ENCODE measurements at places on chromosomes 11 and 22. TPM values are rescaled to one million over a fixed set of nuclear protein-coding genes. Genes with fewer than 3 reads are reported as not detected.

DNA sequence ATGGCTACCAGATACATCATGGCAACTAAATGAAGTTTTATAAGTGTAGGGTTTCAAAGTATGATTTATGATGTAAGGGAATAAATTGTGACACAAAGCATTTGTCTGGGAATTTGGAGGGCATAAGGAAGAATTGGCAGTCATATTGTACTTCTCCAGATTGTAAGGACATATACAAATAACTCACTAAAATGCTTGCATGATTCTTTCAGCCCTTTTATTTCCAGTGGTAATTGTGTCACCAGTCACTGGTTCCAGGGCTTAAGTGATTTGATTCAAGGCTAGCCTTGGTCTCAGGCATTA, 299.4 kb upstream of the ANO5 start:
- H3K27ac ChIP-seq, result no peak overlapping the region
- no peak overlapping the region for H3K4me3 ChIP-seq
- H3K36me3 ChIP-seq, result no peaks in the 10 kb centered on the region
- DNase-seq, result no peak
- H3K4me1 ChIP-seq, result no peaks in the 10 kb centered on the region

- DNase-seq, result no peak
- no peak overlapping the region for H3K27ac ChIP-seq
These were observed 4.9 kb upstream of the TMEM132A start for GRCh38 chr11:60919320-60919719.

DNA sequence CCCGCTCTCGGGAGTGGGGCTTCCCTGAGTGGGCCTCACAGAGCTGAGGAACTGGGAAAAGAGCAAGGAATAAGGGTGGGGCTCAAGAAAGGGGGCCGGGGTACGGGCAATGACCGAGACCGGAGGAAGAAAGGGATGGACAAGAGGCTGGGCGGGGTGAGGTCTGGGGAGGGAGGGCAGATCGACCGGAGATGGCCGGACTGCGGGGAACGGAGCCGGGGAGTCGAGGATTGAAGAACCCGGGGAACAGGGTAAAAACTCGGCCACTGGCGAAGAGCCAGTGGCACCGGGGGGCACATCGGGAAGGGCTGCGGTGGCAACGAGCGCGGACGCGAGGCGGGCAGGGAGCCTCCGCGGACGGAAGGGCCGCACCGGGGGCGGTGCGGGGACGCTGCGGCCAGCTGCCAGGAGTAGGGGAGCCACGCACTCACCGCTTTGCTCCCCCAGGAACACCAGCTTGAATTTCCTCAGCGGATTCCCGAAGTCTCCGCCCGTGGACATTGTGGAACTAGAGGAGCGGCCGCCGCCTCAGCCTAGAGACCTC, 667 bp downstream of the RAB6A start:
- H3K4me1 ChIP-seq, result peaks cover 23% of the 10 kb centered on the region
- peaks cover 7% of the 10 kb centered on the region for H3K36me3 ChIP-seq
- peak overlapping the region; percentile 82 for H3K27ac ChIP-seq
- H3K4me3 ChIP-seq, result peak overlapping the region; percentile 87
- no peaks in the 10 kb centered on the region for H3K27me3 ChIP-seq

- DNase-seq, result peak; percentile 21
- no peak overlapping the region for H3K27ac ChIP-seq
- H3K36me3 ChIP-seq, result no peaks in the 10 kb centered on the region
- no peak overlapping the region for H3K4me3 ChIP-seq
These were observed 9.9 kb downstream of the OVCH2 start for GRCh38 chr11:7696424-7696823.

DNA sequence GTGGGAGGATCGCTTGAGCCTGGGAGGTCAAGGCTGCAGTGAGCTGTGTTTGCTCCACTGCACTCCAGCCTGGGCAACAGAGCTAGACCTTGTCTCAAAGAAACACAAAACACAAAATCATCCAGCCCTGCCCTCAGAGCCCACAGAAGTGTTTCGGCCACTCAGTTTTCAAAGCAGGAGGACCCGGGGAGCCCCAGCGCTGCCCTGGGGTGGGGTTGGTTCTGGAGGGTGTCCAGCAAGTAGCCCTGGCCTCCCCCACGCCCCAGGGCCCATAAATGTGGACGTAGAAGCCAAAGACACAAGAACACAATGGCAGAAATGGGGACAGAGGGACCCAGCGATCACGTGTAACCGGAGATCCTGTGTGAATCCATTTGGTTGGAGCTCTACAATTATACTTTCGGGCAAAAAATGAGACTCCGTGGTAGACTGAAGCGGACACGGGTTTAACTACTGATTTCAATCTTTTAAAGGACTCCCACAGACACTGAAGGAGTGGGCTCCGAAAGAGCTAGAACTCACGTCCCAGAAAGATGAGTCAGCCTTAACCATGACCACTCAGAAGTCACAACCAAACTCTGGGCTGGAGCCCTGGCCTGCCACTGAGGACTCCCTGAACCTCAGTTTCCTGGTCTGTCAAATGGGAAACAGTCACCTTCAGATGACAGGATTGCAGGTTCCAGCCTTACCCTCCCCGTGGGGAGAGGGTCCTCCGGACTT, 9.0 kb upstream of the CYTH4 start:
- DNase-seq, result peak; percentile 51
- no peaks in the 10 kb centered on the region for H3K27me3 ChIP-seq
- peak overlapping the region; percentile 47 for H3K27ac ChIP-seq
- H3K36me3 ChIP-seq, result no peaks in the 10 kb centered on the region

DNA sequence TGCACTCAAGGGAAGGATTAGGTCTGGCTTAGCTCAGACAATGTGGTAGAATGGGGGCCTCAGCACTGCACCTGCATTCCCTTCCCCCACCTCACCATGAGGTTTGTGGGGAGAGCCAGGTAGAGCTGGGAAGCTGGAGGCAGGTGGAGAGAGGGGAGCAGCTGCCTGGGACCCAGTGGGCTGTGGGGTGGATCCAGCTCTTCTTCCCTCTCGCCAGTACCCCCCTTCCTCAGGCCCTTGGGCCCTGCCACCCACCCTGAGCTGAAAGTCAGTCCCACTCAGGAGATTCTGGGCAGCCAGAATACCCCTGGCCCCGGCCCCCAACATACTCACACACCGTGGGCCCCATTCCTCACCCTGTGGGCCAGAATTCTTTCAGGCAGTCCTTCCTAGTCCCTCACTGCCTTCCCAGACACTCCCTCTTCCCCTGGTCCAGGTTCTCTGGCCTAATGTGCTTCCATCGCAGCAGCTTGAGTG, 3.1 kb upstream of the POLD4 start:
- H3K4me1 ChIP-seq, result peaks cover 30% of the 10 kb centered on the region
- no peak overlapping the region for H3K4me3 ChIP-seq
- peak overlapping the region; percentile 56 for H3K27ac ChIP-seq
- DNase-seq, result no peak
- peaks cover 3% of the 10 kb centered on the region for H3K27me3 ChIP-seq

DNA sequence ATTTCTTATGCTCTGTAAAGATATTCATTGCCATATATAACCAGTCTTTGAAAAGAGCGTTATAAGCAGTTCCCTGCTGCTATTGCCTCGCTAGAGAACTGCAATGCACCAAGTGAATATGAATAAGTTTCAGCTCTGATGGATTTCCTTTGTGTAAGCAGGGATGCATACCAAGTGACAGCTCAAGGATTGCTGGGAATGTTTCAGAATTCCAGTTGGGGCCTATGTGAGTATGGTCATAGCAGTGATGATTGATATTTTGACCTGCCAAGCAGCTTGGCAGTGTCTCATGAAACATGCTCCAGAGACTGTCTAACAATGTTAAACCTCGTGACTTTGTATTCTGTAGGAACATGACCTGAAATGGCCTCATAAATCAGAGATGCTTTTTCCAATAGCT, 312.6 kb downstream of the C11orf87 start:
- DNase-seq, result no peak
- no peak overlapping the region for H3K27ac ChIP-seq
- H3K27me3 ChIP-seq, result peaks cover 1% of the 10 kb centered on the region
- H3K4me1 ChIP-seq, result no peaks in the 10 kb centered on the region
- no peaks in the 10 kb centered on the region for H3K36me3 ChIP-seq

DNA sequence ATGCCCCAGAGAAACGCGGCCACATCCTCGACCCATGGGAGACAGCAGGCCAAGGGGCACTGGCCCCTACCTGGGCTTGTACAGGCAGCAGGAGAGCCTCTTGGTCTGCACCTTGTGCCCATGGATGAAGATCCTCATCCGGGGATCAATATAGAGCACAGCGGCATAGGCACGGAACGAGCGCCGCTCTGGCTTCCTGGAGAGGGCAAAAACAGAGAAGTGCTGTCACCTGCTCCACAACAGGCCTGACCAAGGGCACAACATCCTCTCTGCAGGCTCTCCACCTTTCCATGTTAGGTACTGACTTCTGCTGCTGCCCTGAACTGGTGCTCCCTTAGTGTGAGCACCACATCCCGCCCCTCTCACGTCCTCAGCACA, 27.2 kb downstream of the MORC2 start:
- peak overlapping the region; percentile 81 for H3K27ac ChIP-seq
- peaks cover 75% of the 10 kb centered on the region for H3K36me3 ChIP-seq

GRCh38 chr11:72411623-72412419, 22.5 kb downstream of the CLPB start:
- H3K4me3 ChIP-seq, result no peak overlapping the region
- peaks cover 18% of the 10 kb centered on the region for H3K4me1 ChIP-seq
- H3K27me3 ChIP-seq, result no peaks in the 10 kb centered on the region
- H3K27ac ChIP-seq, result peak overlapping the region; percentile 20

GRCh38 chr22:39003165-39003638, 10.9 kb upstream of the APOBEC3C start:
- no peak overlapping the region for H3K27ac ChIP-seq
- DNase-seq, result peak; percentile 90
- H3K36me3 ChIP-seq, result no peaks in the 10 kb centered on the region
- H3K27me3 ChIP-seq, result peaks cover 1% of the 10 kb centered on the region
- no peak overlapping the region for H3K4me3 ChIP-seq
- H3K4me1 ChIP-seq, result peaks cover 5% of the 10 kb centered on the region

- H3K4me3 ChIP-seq, result no peak overlapping the region
- DNase-seq, result no peak
- no peaks in the 10 kb centered on the region for H3K4me1 ChIP-seq
- no peak overlapping the region for H3K27ac ChIP-seq
- H3K27me3 ChIP-seq, result no peaks in the 10 kb centered on the region
These were observed 8.4 kb upstream of the DDX6 start for GRCh38 chr11:118799372-118799771.

- peaks cover 7% of the 10 kb centered on the region for H3K36me3 ChIP-seq
- peak overlapping the region; percentile 78 for H3K27ac ChIP-seq
- no peak overlapping the region for H3K4me3 ChIP-seq
These were observed 10.0 kb downstream of the PPM1F start for GRCh38 chr22:21942407-21943343.

DNA sequence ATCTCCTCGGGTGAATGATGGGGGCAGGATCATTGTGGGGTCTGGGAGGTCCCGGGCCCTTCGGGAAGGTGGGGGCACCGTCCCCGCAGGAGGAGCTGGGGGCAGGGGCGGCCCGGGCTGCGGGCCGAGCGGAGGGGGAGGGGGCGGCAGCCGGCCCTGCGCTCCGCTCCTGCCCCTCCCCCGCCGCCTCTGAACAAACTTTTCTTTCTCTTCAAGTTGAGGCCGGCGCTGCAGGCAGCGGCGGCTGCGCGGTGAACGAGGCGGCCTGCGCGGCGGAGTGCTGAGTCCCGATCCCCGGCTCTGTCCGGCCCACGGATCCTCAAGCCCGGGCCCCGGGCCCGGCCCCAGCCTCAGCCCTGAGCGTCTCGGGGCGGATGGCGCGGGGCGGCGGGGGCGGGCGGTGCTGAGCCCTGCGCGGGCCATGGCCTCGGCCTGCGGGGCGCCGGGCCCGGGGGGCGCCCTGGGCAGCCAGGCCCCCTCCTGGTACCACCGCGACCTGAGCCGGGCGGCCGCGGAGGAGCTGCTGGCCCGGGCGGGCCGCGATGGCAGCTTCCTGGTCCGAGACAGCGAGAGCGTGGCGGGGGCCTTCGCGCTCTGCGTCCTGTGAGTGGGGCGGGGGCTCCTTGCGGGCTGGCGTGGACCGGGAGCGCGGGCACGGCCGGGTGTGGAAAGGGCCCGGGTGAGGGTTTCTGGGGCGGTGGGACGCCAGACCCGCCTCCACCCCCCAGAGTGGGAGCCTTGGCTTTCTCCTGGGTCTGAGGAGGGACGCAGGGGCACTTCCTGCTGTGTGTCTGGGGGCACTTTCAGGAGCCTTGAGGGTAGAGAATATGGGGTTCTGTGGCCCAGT, at the start of gene INPPL1:
INPPL1 (plus strand) TSS at position 204 of the 847 bp plus-strand sequence; CDS start at position 422, 218 bp downstream.
- H3K4me1 ChIP-seq, result peaks cover 25% of the 10 kb centered on the region
- DNase-seq, result peak; percentile 57
- peak within 1 kb of the TSS; percentile 94 for H3K27ac ChIP-seq
- H3K36me3 ChIP-seq, result no peaks in the 10 kb centered on the region
- H3K4me3 ChIP-seq, result peak within 1 kb of the TSS; percentile 95

DNA sequence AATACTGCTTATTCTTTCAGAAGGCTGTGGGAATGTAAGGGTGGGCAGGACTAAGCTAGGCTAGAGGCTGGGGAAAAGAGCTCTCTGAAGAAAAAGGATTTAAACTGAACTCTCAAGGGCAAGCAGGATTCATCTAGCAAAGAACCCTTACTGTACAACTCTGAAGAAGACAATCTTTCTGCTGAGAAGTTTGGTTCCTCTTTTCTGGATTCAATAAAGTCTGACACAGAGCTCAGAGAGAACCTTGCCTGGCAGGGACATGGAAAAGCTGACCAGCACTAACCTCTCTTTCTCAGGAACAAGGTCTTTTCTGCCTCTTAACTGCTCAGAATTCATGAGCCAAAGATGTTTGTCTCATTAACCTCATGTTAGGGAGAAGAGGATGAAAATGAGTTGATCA, 388.4 kb upstream of the DDI1 start:
- no peaks in the 10 kb centered on the region for H3K36me3 ChIP-seq
- no peaks in the 10 kb centered on the region for H3K4me1 ChIP-seq
- no peaks in the 10 kb centered on the region for H3K27me3 ChIP-seq
- H3K4me3 ChIP-seq, result no peak overlapping the region

- H3K4me1 ChIP-seq, result peaks cover 2% of the 10 kb centered on the region
- no peak for DNase-seq
- no peak overlapping the region for H3K27ac ChIP-seq
- H3K36me3 ChIP-seq, result no peaks in the 10 kb centered on the region
These were observed 175.8 kb downstream of the BCR start for GRCh38 chr22:23356094-23356493.

- H3K4me3 ChIP-seq, result no peak overlapping the region
- no peak for DNase-seq
- H3K27ac ChIP-seq, result no peak overlapping the region
These were observed 134.8 kb upstream of the NTM start for GRCh38 chr11:131235328-131236298.

GRCh38 chr22:17569971-17570511, 6.7 kb downstream of the SLC25A18 start:
- H3K4me3 ChIP-seq, result no peak overlapping the region
- DNase-seq, result no peak
- H3K27ac ChIP-seq, result no peak overlapping the region
- H3K36me3 ChIP-seq, result no peaks in the 10 kb centered on the region

- no peaks in the 10 kb centered on the region for H3K27me3 ChIP-seq
- peaks cover 3% of the 10 kb centered on the region for H3K36me3 ChIP-seq
- no peak for DNase-seq
These were observed 5.3 kb downstream of the PPM1F start for GRCh38 chr22:21947040-21948014.

- no peaks in the 10 kb centered on the region for H3K4me1 ChIP-seq
- no peaks in the 10 kb centered on the region for H3K36me3 ChIP-seq
- H3K4me3 ChIP-seq, result no peak overlapping the region
These were observed 26.6 kb downstream of the KCNQ1OT1 start for GRCh38 chr11:2673250-2673610.

GRCh38 chr11:35907648-35908431, 36.0 kb upstream of the LDLRAD3 start:
- peaks cover 2% of the 10 kb centered on the region for H3K36me3 ChIP-seq
- no peak for DNase-seq
- H3K27ac ChIP-seq, result no peak overlapping the region
- no peaks in the 10 kb centered on the region for H3K4me1 ChIP-seq

Gene CDK2AP2
- total RNA-seq, result 53.5 TPM

Gene SCN2B
- not detected for total RNA-seq

Gene HTR3A
- not detected for total RNA-seq

Gene H19
- not detected for total RNA-seq

Gene SPI1
- total RNA-seq, result not detected

Gene XKR3
- not detected for total RNA-seq

Gene KDM4E
- not detected for total RNA-seq

Gene FAM111B
- total RNA-seq, result 18.2 TPM

Gene SPDYC
- total RNA-seq, result not detected

All from activated CD8-positive, alpha-beta T cell treated with anti-CD3 and anti-CD28 coated beads for 36 hours (primary cell).